NCI-H446 treated with DMSO at 0.1 percent for 48 hours (cell line): ENCODE measurements at places on chromosomes 13 and 19.
A peak's percentile ranks its signal among the peaks of the same experiment; 100 is the strongest.

- no peak for DNase-seq
Measured at GRCh38 chr13:29805994-29806979, 44.1 kb downstream of the UBL3 start.

DNA sequence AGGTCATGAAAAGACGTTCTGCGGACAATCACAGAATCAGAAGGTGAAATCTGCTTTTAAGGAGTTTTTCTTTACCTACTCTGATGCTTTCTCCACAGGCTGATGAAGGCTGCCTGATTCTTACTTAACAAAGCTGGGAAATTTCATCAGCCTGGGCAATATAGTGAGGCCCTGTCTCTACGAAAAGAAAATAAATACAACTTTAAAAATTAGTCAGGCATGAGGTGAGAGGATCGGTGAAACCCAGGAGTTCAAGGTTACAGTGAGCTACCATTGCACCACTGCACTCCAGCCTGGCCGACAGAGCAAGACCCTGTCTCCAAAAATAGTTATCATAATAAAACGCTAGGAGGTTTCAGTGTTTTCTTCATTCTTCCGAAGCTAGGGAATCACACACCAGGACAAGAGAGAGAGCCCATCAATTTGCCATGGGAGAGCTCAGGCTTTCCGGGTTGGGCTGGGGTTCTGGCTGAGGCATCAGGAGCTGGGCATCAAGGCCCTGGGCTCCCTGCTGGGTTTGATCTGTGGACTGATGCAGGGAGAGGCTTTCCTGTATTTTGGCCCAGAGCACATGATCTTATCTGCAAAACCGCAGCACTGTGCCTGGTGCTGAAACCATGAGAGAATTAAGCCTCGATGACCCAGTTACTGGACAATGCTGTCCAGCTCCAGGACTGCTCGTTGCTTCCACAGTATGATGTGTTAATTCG is 25.1 kb upstream of the CEBPG start:
- no peak for DNase-seq

- no peak for DNase-seq
Measured at GRCh38 chr13:70191034-70191433, 82.8 kb upstream of the KLHL1 start.

DNA sequence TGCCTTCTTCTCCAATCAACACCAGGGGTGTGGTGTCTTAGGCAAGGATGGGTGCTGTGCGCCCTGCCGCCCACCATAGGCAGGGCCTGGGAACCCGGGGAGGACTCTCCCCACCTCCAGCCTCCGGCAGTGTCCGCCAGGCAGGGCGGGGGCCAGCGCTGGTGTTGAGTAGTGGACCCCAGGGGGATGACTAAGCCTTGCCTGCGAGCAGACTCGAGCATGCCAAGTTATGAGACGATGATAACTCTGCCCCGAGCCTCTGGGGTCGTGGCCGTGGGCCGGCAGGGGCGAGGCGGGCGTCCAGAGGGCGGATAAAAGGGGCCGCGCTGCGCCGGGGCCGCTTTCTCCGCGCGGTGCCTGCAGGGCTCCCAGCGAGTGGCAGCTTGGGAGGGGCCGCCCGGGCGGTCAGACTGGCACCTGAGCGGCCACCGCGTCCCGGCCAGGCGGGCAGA is at the start of gene MEDAG:
TSS of gene MEDAG (plus strand) at position 340 of the 452 bp plus-strand sequence. CDS start 245 bp downstream, outside the sequence.
- DNase-seq, result no peak

DNA sequence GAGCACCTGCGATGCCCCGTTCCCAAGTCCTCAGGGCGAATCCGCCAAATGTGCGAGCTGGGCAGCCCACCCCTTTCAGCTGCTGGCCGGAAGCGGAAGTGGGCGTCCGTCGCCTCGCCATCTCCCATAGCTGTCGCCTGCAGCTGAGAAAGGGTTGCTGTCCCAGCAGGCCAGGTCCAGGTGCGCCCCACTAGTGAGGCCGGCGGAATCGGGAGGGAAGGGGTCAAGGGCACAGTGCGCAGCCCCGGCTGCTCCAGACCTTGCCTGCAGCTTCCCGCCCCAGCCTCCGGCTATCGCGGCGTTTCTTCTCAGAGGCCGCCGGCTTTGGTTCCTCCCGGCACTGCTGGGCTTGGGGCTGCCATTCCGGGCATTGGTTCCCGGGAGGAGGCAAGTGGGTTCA is at the start of gene ZNF177:
TSS of gene ZNF177 (plus strand) at position 109 of the 400 bp plus-strand sequence. CDS start 15,299 bp downstream, outside the sequence.
- DNase-seq, result no peak

- DNase-seq, result no peak
Measured at GRCh38 chr19:3980353-3981251, 4.7 kb downstream of the EEF2 start.

DNA sequence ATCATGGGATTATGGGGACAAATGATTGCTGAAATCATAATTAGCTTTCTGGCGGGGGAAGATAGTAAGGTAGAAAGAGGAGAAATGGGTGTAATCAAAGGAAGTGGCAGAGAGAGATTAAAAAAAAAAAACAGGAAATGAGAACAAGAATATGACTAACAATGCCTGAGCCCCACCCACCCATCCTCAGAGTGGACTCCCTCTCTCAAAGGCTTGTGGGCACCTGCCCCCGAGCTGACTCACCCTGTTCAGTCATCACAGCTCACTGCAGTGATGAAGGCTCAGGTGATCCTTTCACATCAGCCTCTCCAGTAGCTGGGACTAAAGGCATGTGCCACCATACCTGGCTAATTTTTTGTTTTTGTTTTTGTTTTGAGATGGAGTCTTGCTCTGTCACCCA is 26.4 kb upstream of the TPT1 start:
- no peak for DNase-seq

GRCh38 chr19:55283548-55284377 is at the start of gene BRSK1:
TSS of gene BRSK1 (plus strand) at chr19:55283997. CDS start at chr19:55284443, 446 bp downstream.
- DNase-seq, result peak; percentile 58
